ENCODE measurements at places on chromosomes 16 and 17.

GRCh38 chr16:75726390-75726789, at the start of gene CPHXL:
CPHXL (minus strand) TSS chr16:75726490; CDS start chr16:75726442, 48 bp downstream.
- DNase-seq: no peak

- DNase-seq: no peak
Observed at GRCh38 chr17:11618861-11619566, 20.7 kb downstream of the DNAH9 start.

DNA sequence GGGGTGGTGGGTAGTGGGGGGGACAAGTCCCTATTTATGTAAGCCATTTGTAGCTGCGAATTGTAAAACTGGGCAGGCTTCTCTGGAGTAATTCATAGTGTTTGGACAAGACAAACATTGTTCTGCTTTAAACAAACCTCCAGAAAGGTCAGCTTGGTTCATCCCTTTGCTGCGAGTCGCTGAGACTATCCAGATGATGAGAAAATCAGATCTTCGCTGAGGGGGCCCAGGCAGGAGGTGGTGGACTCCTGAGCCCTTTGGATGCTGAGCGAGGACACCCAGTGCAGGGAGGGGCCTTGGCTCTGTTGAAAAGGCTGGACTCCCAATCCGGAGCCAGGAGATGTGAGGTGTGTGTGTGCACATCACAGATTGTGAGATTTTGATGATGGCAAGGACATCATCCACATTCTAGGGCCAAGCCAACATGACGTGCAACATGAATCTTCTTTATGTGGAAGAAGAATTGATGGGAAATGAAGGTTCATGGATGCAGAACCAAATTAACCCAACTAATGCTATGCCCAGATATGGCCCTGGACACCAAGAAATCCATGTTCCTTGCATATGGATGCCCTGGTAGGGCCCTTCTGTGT, 15.0 kb upstream of the NTN1 start:
- no peak for DNase-seq

GRCh38 chr17:2695961-2696760, 15.4 kb downstream of the CLUH start:
- no peak for DNase-seq

DNA sequence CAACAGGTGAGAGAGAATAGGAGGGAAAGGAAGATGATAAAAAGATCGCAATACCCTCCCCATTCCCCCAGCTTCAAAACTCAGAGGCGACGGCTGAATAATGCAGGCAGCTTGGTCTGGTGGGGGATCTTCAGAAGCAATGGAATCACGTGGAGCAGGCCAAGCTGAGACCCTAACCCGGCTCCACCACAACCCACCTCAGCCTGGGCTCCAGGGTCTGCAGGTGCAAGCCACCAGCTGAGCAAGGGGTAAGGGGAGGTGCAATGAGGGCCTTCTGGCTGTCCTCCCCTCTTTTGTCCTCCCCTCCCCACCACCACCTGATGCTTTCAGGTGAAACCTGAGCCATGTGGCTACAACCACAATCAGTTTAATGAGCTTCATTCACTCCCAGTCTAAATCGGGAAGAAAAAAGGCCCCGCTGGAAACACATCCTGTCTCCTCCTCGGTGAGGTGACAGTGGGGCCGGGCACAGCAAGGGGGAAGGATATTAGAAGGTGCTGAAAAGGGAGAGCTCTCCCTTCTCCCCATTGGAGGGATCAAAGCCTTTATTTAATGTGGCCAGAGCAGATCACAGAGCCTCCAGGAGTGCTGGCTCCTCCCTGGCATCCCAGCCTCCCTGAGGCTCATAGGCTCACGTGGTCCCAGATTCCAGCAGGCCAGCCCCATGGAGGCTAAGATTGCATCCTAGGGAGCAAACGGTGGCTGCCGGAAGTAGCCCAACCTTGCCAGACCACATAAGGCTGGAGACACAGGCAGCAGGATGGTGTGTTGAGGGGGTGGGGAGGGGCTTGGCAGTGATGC, 261.0 kb downstream of the SOX9 start:
- DNase-seq: no peak

- DNase-seq: no peak
Observed at GRCh38 chr17:61466246-61466645, 14.0 kb downstream of the TBX4 start.

DNA sequence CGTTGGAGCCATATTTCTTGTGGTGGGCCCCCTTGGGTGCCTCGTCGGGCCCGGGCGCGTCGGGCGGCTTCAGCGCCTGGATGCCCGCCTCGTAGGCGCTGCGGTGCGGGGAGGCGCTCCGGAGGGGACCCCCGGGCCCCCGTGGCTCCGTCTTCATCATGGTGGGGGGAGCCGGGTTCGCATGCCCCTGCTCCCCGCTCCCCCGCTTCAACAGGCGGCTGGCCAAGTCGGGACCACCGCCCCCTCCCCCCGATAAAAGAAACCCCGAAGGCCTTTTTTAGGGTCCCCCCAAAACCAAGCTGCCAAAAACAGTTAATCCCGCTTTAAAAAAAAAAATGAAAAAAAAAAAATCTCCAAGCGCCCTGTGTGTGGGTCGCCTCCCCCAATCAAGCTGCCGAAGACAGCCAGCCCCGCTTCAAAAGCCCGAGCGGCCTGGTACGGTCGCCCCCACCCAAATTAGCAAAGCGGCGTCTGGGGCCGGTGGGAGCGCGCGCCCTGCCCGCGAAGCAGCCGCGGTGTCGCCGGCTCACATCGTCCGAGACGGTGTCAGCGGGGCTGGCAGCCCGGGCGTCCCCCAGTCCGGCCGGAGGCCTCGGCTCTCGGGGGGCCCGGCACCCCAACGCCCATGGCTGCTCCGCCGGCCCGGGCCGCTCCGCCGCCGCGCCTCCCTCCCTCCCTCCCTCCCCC, at the start of gene PPP1R9B:
Gene PPP1R9B (minus strand): TSS at position 324 of the 687 bp plus-strand sequence. CDS start 164 bp downstream, at position 160.
- no peak for DNase-seq

GRCh38 chr16:24999856-25000461, 15.2 kb downstream of the ARHGAP17 start:
- DNase-seq: peak; percentile 65

- DNase-seq: no peak
Observed at GRCh38 chr17:73130977-73131376, 33.8 kb upstream of the SSTR2 start.

GRCh38 chr17:40095944-40096791, 4.2 kb downstream of the NR1D1 start:
- no peak for DNase-seq

- peak; percentile 94 for DNase-seq
Observed at GRCh38 chr16:75011634-75012307, 12.9 kb downstream of the ZNRF1 start.

DNA sequence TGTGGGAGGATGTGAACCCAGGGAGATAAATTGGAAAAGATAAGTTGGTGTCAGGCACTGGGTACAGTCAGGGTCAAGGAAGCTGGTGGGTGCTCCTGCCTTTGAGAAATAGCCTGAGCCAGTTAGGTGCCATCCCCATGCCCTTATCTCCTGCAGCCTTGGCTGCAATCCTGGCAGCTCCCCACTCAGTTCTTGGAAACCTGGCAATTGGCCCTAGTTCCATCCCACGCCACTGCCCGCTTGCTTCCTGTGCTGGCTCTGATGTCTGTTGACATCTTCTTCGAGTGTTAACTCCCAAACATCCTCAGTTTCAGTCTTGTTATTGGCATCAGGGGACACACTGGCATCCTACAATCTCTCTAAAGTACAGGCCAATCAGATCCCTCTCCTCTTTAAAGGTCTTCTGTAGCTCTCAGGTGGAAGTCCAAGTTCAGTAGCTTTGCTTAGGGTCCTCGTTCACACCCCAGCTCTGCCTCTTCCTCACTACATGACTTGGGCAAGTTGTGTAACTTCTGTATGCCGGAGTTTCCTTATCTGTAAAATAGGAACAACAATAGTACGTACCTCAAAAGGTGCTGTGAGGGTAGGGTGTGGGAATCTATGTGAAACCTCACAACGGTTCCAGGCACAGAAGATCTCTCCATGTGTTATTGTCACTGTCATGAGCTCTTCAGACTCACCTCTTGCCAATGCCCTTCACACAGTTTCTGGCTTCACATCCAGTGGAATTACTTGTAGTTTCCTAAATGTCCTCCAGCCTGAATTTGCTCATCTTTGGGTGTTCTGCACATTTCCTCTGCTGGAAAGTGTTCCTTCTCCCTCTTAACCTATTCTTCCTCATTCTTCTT, 13.5 kb upstream of the PRKAR1A start:
- DNase-seq: no peak

- no peak for DNase-seq
Observed at GRCh38 chr16:25228372-25228771, 11.6 kb downstream of the AQP8 start.

DNA sequence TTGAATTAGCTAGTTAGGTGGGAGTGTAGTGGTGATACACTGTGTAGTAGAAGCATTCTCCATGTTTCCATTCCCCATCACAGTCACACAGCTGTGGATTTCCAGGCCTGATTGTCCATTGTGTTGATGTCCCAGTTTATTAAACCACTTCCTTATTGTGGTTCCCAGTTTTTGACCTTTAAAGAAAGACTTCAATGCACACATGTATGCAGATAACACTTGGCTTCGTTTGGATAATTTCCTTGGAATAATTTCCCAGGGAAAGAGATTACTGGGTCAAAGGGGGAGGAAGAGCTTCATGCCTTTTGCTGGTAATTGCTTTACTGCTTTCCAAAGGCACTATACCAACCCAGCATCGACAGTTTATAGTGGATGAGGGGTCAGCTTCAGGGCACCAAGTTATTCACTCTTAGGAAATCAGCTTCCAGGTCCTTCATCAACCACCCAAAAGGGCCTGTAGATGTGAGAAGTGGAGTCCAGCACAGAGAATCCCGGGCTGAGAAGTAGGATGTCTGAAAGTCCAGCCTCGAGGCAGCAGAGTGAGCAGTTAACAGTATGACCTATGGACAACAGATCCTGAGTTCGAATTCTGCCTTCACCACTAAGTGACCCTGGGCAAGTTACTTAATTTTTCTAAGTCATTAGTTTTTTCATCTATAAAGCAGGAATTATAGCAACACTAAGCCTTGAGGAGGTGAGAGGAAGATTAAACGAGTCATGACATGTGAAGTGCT, 31.3 kb upstream of the TNS4 start:
- peak; percentile 72 for DNase-seq

DNA sequence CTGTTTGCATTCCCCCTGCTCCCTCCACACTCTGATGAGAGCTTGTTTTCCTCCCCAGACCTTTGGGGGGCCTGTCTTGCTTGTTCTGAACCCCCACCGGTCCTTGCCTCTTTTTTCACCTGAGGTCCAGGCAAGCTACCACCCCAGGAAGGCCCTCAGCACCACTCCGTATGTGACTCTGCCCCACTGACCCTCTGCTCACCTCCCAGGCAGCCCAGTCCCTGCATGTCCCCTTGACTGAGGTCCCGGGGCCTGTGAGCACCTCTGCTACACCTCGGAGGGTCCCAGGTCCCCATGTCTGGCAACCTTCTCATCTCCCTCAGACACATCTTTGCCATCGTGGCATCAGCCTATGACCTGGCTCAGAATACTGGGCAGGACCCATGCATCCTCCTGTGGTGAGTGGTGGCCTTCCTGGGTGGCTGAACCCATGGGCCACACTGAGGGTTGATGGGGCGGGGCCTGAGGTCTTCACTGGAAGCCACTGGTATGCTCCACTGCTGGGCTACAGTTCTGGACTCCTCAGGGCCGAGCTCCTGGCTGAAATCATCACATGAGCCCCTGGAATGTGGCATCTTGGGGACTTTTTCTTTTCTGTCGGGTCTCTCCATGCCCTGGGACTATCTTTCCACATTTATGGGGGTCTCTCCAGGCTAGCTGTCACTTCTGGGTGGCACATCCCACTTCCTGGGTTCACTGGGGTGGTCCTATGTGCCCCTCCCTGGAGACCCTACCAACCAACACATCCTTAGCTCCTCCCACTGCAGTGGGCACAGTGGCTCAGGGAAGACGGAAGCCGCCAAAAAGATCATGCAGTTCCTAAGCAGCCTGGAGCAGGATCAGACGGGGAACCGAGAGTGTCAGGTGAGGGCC, 3.5 kb downstream of the MYO15B start:
- no peak for DNase-seq

DNA sequence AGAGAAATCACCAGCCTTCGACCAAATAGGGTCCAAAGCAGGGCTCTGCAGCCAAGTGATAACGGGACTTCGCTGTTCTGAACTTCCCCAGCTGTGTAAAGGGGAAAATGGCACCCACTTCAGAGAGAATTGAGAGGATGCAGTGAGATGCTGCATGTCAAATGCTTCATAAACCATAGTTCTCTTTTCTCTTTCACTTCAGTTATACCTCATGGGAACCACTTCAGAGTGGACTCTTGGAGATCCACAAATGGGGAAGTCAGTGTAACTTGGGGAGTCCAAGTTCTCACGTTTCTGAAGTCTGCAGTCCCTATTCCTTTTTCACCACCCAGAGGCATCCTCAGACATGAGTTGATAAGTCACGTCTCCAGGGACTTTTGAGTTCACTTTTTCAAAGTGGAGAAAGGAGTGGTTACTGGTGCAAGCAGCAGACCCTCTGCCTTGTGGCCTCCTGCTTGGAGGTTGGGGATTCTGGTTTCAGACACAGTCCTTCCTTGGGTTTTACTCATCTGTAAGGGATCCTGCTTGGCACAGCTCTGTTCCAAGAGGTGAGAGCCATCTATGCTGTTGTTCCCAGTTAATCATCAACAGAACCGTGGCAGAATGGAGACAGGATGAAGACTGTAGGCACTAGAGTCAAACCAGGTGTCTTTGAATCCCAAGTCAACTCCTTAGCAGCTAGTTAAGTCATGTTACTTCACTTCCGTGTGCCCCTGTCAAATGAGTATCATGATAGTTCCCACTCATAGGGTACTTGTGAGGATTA, 123.4 kb upstream of the NOL11 start:
- no peak for DNase-seq

DNA sequence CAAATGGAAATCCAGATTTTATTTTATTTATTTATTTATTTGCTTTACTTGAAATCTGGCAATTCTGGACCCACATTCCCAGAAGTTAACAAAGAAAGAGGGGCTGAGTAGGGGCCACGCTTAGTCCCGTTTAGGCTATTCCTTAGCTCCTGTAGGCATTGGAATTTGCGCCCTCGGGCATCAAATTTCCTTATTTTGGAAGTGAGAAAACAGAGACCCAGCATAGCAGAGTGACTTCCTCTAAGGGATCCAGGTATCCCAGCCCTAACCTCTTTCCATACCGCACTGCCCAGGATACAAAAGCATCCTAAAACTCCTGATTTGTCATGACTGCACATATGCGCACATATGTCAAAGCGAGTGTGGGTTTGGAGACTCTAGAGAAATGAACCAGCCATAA, 19.0 kb upstream of the SMG1 start:
- no peak for DNase-seq

DNA sequence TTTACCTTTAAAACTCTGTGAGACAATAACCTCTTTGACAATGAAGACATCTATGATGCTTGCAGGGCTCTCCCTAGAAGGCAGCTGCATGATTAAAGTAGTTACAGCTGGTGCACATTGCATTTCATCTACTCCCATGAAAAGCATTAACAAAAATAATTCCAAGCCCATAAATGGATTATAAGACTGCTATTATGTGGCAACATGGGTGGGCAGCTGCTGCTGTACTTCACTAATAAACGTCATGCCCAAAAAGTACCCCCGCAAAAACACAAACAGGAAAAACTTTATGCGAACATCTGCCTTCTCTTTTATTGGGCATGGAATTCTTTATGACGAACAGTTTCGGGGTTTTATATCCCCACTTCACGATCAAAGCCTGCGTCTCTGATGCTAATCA, 224.9 kb downstream of the CA10 start:
- no peak for DNase-seq

All from fibroblast of the aortic adventitia (primary cell).